Posterior vena cava (tissue), 2 donors: ENCODE measurements at places on chromosomes 3 and 15. TPM values are rescaled to one million over a fixed set of nuclear protein-coding genes. Genes with fewer than 3 reads are reported as not detected.
A peak's percentile ranks its signal among the peaks of the same experiment; 100 is the strongest.

DNA sequence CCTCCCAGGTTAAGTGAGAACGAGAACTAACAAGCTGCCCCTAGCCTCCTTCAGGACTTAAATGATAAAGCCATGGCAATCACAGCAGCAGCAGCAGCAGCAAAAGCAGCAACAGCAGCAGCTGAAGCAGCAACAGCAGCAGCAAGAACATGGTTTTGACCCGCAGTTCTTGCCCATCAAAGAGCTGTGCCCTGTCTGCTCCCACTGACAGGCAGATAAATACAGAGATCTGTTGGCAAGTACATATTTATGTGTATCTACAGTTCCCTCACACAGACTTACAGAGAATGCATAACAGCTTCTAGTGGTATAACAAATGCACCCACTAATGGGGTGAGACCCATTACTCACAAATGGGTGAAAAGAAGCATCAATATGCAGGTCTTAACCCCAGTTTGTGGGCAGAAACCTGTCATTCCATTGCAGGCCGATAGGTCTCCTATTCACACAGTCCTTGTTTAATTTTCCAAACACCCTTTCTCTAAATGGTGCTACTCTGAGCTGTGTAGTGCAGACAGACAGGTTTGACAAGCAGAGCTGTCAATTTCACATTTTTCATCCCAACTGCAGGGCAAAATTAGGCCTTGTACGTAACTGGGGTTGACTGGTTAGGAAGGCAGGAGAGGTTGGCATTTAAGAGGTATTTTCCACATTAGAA is 316.3 kb downstream of the TIGIT start:
- DNase-seq = no peak

- peak; percentile 86 for DNase-seq
These were observed 33.9 kb downstream of the GRK7 start for GRCh38 chr3:141796889-141797781.

DNA sequence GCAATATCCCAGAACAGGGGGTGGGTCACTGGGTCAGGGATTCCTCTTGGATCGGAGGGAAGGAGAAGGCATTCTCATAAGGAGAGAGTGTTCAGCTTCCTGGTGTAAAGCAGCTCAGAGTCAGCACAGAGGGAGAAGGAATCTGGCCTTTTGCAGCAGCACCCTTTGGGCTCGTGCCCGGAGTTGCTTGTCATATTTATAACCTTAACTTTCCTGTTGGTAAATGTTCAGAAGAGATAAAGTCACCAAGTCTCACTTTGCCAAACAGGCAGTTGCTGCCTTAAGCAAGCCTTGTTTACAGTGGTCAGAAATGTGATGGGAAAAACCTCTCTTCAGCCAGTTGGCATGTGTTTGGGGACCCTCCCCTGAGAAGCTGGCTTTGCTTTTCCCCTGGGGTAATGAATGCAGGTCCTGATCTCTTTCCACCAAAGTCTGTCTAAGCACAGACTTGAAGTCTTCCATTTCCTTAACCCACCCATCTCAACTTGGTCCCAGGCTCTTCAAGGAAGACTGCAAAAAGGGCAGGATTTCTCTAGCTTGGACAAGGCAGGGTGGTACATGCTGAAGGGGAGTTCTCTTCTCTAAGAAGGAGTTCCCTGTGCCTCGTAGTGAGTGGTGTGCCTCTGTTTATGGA is 206.9 kb upstream of the BHLHE40 start:
- DNase-seq = peak; percentile 96

GRCh38 chr15:66797921-66798320 is 95.9 kb downstream of the SMAD6 start:
- no peak for DNase-seq

- no peak for DNase-seq
These were observed 686.3 kb downstream of the NTRK3 start for GRCh38 chr15:87570206-87570605.

DNA sequence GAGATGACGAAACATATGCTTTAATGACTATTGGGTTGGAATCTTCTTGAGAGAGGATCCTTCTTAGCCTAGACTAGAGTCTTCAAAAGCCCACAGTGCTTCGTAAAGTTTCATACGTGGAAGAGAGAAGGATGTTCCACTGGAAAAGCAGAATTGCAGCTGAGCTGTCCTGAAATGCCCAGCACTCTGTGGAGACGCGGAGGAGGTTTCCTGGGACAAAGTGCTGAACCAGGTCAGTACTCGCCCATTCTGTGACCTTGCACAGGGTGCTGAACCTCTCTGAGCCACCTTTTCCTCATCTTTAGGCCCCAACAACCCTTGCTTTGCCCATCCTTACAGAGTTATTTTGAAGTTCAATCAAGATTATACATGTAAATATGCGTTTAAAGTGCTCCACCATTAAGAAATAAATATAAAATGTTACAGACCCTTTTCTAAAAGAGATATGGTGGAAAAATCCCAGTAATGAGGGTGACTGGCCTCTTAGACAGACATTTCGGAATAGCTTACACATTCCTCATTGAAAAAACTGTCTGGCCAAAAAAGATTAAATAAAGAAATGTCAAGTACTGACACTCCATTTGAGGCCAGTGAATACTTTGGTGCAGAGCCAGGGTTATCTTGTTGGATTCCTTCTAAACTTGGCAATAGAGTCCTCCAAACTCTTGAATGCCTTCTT is 4.2 kb upstream of the MAGEF1 start:
- peak; percentile 63 for DNase-seq

- no peak for DNase-seq
These were observed 252.2 kb upstream of the RGMA start for GRCh38 chr15:93341164-93341563.

DNA sequence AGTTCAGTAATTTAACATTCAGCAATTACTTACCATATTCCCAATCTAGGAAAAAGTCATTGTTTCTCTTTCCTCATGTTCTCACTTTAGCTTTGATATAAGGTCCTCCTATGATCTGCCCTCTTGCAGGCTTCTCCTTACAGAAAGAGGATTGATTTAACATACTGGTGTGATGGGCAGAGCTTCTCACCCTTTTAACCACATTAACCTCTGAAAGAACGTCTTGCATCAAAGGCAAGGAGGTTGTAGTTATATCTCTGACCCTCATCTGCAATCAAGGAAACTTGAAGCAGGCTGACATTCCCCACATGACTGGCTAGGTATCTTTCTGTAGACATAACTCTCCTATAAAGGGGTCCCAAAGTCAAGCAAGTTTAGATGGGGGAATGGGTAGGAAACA is 39.5 kb downstream of the BTLA start:
- DNase-seq = no peak

DNA sequence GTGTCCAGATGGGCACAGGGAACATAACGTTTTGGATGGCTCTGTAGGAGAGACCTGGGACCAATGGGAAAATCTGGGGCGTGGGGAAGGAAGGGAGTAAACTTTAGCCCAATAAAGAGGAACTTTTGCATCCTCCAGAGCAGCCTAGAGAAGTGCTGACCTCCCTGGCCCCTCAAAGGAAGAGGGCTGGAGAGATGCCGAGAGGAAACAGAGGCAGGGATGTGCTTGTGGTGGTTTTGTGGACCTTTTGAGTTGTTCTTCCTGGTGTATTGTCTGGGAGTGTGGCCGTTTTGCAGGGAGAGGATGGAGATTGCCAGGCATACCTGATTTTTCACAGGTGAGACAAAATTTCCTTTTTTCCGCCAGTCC is 10.2 kb downstream of the CTSH start:
- DNase-seq = peak; percentile 38

- DNase-seq = no peak
These were observed 16.4 kb downstream of the ARRDC4 start for GRCh38 chr15:97976766-97977503.

Gene CD96
- total RNA-seq = 2.5 TPM

Gene METTL6
- 10.6 TPM for total RNA-seq

Gene ARHGEF3
- 20.3 TPM for total RNA-seq

Gene TMEM44
- 9.4 TPM for total RNA-seq
